Inflammatory macrophage (primary cell): ENCODE measurements at places on chromosomes 13 and 19.

DNA sequence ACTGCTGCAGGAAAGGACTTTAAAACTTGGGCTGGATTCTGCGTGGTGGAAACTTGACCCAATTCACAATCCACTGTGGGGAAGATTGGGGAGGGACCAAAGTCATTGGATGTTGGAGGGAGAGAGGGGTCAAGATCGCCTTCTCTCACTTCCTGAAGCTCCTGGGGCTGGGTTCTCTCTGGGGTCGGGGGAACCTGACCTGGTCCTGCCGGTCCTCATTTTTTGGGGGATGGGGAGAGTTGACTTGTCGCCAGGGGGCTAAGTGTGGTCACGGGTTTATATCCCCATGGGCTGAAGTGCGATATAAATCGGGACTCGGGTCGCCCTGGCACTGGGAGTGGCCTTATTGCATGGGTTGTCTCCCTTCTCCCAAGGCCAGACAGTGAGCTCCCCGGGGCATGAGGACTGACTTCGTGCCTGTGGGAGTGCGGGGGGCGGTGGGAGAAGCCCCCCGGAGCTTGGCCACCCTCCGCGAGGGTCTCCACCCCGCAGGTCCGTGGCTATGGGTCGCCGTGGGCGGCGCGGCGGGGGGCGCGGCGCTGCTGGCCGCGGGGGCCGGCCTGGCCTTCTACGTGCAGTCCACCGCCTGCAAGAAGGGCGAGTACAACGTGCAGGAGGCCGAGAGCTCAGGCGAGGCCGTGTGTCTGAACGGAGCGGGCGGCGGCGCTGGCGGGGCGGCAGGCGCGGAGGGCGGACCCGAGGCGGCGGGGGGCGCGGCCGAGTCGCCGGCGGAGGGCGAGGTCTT lies 6.3 kb downstream of the ICAM5 start:
- no peak for DNase-seq

DNA sequence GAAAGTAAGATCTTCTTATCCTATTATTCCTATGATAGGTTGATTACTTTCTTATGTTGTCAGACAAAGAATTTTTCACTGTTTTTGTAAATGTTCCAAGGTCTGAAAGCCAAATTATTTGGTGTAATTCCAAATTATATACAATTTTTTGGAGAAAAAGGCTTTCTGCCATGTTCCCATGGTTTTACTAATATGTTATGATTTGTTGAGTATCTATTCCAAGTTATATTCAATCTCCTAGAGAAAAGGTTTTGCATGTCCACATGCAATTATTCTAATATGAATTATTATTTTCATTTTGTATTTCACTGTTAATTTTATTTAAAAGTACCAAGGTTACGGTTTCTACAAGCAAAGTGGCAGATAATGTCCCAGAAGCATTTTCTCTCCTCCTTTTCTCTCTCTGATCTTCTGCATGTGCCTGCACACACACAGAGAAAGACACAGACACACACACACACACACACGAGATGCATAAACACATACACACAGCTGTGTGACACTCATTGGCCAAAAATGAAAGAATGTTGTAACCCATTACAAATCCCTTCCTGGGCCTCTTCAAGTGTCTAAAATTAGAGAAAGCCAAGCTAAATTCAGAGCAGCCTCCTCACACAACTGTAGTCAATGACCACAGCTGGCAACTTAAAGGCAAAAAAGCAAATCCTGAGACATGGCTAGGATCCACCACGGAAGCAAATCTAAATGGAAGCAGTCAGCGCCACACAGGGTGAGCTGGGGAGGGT lies 621.0 kb downstream of the EFNB2 start:
- no peak for DNase-seq

DNA sequence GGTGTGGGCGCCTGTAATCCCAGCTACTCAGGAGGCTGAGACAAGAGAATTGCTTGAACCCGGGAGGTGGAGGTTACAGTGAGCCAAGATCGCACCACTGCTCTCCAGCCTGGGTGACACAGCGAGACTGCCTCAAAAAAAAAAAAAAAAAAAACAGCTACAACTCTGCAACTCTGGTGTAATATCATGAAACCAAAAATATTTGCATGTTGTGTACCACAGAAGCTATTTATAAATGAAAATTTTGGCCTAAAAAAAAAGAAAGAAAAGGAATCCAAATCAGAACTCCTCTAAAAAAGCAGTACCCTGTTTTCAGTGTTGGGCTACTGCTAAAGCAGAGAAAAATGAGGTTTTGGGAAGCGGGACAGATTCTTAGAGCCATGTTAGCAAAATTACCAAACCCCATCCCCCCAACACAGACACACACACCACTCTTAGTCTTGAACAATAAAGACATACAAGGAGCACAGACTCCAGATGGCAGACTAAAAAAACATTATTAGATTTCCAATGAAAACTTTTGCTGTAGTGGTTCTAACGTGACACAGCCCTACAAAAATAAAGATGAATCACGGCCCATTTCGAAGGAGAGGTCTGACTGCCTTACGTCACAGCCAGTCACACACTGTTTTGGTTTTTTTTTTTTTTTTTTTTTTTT lies 51.5 kb downstream of the INSR start:
- DNase-seq, result peak; percentile 52

GRCh38 chr19:18854982-18855381 lies 23.2 kb downstream of the UPF1 start:
- DNase-seq, result no peak

DNA sequence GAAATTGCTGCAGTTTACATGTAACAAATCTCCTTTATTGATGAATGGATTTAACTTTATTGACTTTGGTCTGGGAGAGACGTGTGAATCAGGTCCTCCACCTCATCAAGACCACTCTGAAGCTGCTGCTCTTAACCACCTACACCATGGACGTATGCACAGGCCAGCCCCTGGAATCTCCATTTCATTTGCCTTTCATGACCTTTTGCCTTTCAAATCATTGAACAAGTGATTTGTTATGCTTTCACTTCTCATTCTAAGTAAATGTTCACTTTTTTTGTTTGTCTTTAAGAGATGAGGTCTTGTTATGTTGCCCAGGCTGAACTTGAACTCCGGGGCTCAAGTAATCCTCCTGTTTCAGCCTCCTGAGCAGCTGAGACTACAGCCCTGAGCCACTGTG lies 240.0 kb upstream of the SERP2 start:
- DNase-seq, result peak; percentile 44

GRCh38 chr13:23254506-23254905 lies 73.7 kb downstream of the SGCG start:
- no peak for DNase-seq
